Daoy (cell line): ENCODE measurements at places on chromosomes 4 and X. TPM values are rescaled to one million over a fixed set of nuclear protein-coding genes. Genes with fewer than 3 reads are reported as not detected.

The SULT1B1 gene
- total RNA-seq, result 0.63 and 0.74 TPM in 2 replicates

The SPATA4 gene
- total RNA-seq, result 0.34 TPM in 1 of 2 replicates, not detected in the other

The TCEAL2 gene
- total RNA-seq, result 9.1 and 16.8 TPM in 2 replicates

The MID1 gene
- 25.7 and 33.2 TPM in 2 replicates for total RNA-seq

GRCh38 chrX:110569506-110569905 lies 210.9 kb downstream of the RTL9 start:
- DNase-seq, result no peak

DNA sequence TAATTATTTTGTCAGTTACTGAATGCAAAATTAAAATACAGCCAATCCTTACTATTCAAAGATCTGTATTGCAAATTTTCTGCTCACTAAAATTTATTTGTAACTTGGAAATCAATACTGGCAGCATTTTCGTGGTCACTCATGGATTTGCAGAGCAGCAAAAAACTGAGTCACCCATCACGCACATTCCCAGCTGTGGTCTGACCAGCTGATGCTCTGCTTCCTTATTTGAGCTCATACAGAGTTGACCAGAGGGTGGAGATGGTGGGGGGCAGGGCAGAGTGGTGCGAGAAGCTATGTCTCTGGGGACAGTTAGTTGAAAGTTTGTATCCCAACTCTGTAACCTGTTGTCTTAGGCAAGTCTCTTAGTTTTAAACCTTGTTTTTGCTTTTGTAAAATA lies 214.8 kb downstream of the SPCS3 start:
- peak; percentile 25 for DNase-seq

- no peak for DNase-seq
These were observed 20.4 kb upstream of the ADD1 start for GRCh38 chr4:2823301-2823670.

GRCh38 chrX:24468245-24468644 lies 3.2 kb downstream of the PDK3 start:
- DNase-seq, result no peak

- no peak for DNase-seq
These were observed 41.1 kb downstream of the LIMCH1 start for GRCh38 chr4:41579043-41579442.

- peak; percentile 71 for DNase-seq
These were observed 344.6 kb upstream of the CTSO start for GRCh38 chr4:156298230-156298629.

DNA sequence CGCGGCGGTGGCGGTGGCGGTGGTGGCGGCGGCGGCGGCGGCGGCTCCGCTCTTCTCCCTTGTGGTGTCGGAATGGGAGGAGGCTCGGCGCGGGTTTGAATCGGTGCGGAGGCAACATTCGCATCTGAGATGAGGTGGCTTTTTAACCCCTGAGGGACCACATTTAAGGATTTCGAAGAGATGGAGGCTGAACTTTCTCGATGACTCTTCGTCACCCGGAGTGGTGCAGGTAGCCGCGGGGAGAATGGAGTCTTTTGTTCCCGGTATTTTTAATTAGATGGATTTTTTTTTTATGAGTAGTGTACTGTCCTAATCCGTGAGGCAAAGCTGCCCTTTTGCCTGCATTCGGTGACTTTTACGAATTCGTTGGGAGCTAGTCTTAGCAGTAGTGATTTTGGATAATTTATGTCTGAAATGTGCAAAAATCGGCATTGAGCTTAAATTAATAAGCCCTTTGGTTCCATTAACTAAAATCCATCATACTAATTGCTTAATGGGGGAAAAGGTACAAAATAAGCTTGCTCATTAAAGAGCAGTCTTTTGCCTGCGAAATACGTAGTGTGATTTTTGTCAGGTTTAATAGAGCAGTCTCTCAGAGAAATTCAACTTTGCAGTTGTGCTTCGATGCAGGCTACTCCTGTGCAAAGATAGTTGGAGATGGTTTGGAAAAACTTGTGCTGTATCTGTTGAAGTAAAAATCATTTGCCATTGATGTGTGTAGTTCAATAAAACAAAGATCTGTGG lies 206.2 kb downstream of the TENM3 start:
- no peak for DNase-seq

- DNase-seq, result no peak
These were observed 140.0 kb upstream of the GUCY1A1 start for GRCh38 chr4:155526452-155527169.

GRCh38 chr4:19850909-19851308 lies 400.8 kb upstream of the SLIT2 start:
- peak; percentile 88 for DNase-seq

GRCh38 chrX:68658530-68658929 lies 11.1 kb downstream of the STARD8 start:
- DNase-seq, result no peak

- DNase-seq, result peak; percentile 59
These were observed at the start of gene NHSL2 for GRCh38 chrX:71910643-71910985. Gene NHSL2 (plus strand): TSS chrX:71910845.

DNA sequence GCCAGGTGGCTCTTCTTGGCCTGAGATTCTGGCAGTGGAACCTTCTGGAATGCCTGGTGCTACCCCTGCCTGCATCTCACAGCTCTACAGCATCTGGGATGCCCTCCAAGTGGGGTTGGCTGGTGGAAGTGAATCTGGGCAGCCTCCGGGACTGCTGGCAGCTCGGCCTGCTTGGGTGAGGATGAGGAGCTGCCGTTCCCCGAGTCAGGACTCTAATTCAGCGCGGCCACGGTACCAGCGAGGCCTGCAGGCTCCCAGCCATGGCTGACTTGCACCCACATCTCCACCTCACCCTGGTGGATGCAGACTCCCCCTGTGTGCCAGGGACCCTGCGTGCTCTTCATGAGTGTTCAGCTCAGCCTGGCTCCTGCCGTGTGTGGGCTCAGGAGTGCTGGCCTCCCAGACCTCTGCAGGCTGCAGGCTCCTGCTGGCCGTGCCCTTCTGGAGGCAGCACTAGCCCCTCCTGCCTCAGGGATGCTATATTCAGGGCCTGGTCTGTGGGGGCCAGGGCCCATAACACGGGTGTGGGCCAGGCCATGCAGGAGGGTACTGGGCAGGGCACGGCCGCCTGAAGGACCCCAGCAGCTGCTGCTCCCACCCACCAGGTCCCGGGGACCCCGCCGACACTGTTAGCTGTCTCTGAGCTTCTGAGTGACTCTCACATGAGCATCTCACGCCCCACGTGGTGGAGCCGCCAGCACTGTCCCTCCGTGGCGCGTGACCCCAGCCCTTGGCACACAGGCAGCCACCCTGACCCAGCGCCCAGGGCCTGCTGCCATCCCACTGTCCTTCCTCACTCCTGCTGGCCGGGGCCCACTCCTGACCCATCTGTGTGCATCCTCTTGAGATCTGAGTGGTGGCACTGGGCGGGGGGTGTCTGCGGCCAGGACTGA lies 10.6 kb downstream of the UVSSA start:
- DNase-seq, result no peak

DNA sequence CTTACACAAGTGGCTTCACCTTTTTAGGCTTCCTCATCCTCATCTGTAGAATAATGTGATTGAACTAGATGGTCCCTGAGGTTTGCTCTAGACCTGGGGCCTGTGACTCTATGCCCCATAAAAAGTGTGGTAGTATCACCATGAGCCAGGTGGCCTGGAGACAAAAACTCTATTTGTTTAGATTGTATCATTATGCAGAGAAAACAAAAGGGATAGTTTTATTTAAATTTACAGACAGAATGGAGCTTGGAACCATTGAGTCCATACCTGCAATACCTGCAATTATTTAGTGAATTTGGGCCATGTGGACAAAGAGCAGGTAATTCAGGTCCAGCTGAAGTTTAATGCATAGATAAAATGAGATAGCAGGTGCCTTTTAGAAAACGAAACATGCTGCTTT lies 139.5 kb upstream of the RPL34 start:
- no peak for DNase-seq
